ENCODE measurements at places on chromosomes 4 and X.
A peak's percentile ranks its signal among the peaks of the same experiment; 100 is the strongest.

GRCh38 chr4:1751919-1752283 lies 30.6 kb downstream of the TACC3 start:
- no peak for DNase-seq

DNA sequence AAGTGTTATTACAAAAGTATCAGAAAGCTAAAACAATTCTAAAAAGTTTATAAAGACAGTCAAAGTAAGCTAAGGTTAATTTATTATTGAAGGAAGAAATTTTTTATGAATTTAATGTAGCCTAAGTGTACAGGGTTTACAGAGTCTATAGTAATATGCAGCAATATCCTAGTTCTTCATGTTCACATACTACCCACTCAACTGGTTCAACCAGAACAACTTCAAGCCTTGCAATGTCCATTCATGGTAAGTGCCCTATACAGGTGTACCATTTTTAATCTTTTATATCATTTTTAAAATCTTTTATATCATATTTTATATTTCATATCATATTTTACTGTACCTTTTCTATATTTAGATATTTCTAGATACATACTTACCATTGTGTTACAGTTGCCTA lies 34.3 kb downstream of the COL4A5 start:
- DNase-seq, result no peak

- no peak for DNase-seq
Measured at GRCh38 chr4:119932277-119932676, 134.4 kb downstream of the MAD2L1 start.

GRCh38 chrX:47581731-47582647 lies at the start of gene TIMP1:
TIMP1 (plus strand) TSS chrX:47582436; CDS start chrX:47583416, 980 bp downstream.
- DNase-seq, result peak; percentile 78

GRCh38 chrX:47706575-47706974 lies 47.6 kb upstream of the UXT start:
- no peak for DNase-seq

- no peak for DNase-seq
Measured at GRCh38 chr4:146398896-146399445, 122.8 kb downstream of the SLC10A7 start.

GRCh38 chrX:152646961-152647360 lies 9.3 kb downstream of the GABRQ start:
- DNase-seq, result no peak

- DNase-seq, result no peak
Measured at GRCh38 chr4:82217986-82218715, 155.6 kb downstream of the HNRNPD start.

- DNase-seq, result no peak
Measured at GRCh38 chr4:60452266-60452665, 747.9 kb upstream of the ADGRL3 start.

DNA sequence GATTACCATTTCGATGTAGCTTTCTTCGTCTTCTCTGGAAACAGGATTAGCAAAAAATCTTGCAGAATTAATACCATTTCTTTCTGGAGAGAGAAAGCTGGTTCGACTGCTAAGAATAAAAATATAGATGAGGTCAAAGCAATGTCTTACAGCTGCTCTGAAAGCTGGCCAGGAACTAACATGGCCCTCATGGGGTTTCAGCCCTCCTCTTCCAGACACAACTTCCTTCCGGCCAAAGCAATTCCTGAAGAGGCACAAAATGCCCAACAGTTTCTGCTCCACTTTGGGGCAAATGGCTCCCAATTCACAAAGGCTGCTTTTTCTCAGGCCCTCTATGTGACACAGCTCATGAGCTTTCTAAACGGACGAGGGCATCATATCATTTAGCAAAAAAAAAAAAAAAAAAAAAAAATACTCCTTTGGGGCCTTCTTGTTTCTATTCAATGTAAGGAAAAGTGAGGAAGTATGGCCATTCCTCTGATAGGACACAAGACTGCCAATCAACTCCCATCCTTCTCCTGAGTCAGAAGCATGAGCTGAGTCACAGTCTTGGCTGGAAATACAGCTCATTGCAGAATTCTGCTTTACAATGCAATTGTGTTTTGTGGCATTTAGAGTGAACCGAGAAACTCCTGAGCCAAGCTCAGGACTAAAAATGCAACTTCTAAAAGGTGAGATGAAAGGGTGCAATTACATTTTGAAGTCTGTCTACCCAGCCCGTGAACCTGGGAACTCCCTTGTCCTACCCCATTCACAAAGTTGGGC lies 42.7 kb upstream of the CTAG2 start:
- DNase-seq, result no peak

GRCh38 chrX:150410513-150410912 lies 47.4 kb downstream of the MAMLD1 start:
- DNase-seq, result no peak

GRCh38 chrX:22666441-22666840 lies 333.3 kb upstream of the DDX53 start:
- DNase-seq, result no peak

DNA sequence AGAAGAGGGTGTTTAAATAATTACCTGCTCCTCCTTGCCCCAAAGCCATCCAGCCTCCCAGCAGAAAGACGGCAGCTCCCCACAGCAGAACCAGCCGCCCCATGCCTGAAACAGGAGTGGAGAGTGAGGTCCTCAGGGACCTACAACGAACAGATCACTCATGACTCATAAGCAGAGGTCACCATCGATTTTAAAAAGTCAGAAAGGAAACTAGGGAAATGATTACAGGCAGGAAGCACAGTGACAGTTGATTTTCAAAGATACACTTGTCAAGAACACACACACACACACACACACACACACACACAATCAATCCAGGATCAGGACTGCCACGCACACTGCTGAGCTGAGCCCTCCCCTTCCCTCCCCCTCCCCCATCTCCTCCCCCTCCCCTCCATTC lies at the start of gene CRLF2:
CRLF2 (minus strand) TSS at position 118 of the 400 bp plus-strand sequence; CDS start at position 103, 15 bp downstream.
- no peak for DNase-seq

DNA sequence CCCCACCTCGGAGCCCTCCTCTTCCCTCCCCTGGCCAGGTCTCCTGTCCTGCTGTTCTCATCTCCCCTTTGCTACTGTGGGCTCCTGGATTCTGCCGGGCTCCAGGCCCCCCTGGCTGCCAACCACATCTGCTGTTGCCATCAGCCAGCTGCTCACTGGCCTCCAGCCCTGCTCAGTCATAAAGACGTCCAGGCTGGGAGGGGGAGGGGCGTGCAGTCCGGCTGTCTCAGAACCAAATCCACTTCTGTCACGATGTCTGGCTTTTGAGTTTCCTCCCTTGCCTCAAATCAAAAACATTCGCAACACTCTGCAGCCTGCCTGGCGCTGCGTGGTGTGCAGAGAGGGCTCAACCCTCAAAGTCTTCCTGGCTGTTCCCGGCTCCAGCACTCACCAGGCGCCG lies 7.1 kb downstream of the RASL11B start:
- no peak for DNase-seq

- DNase-seq, result no peak
Measured at GRCh38 chr4:77505275-77505957, 100.2 kb upstream of the CXCL13 start.

DNA sequence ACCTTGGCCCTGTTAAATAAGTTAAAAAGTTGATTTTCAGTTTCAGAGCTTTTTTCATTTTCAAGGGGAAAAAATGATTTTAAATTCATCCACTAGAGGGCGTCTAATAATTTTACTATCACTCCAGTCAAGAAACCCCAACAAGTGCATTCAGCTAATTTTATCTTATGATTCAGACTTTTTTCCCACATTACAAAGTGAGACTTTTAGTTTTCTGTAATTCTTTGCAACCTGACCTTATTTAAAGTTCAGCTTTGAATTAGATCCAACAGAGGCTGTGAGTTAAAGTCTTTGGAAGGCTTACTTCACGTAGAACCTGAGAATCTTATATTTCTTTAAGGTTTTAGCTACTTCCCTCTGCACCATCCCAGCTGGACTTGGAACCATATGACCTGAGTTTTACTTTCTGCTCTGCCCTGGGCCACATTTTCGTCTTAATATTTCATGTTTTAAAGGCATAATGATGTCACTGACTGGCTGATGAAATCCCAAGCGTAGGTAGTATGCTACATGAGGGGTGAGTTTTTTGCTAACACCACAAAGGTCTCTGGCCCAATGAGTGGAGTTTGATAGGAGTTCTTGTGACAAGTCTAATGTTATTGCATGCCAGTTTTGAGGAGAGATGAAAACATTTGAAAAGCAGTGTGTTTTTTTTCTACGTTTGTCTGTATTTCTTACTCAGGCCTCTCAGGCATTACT lies 7.2 kb downstream of the GNRHR start:
- DNase-seq, result peak; percentile 49

- DNase-seq, result no peak
Measured at GRCh38 chr4:184768296-184768695, 34.4 kb upstream of the CENPU start.

- DNase-seq, result peak; percentile 74
Measured at GRCh38 chrX:73916931-73917667, 354.1 kb downstream of the CHIC1 start.

GRCh38 chr4:147599206-147599605 lies 18.0 kb upstream of the TMEM184C start:
- no peak for DNase-seq

DNA sequence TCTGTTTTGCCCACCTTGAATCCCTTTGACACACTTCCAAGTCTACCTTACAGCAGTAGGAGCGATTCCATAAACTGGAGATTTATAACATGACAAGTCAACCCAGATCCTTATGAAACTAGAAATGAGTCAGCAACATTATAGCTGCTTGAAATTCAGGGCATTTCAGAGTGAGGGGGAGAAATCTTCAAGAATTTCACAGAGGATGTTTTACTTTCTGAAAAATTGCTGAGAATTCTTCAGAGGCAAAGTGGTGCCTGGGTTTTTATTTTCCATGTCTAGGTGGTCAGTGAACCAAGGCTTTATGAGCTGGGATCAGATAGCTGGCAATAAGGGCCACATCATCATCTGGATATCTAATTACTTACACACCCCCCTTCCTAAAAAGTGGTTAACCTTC lies 119.8 kb downstream of the PPARGC1A start:
- DNase-seq, result no peak

DNA sequence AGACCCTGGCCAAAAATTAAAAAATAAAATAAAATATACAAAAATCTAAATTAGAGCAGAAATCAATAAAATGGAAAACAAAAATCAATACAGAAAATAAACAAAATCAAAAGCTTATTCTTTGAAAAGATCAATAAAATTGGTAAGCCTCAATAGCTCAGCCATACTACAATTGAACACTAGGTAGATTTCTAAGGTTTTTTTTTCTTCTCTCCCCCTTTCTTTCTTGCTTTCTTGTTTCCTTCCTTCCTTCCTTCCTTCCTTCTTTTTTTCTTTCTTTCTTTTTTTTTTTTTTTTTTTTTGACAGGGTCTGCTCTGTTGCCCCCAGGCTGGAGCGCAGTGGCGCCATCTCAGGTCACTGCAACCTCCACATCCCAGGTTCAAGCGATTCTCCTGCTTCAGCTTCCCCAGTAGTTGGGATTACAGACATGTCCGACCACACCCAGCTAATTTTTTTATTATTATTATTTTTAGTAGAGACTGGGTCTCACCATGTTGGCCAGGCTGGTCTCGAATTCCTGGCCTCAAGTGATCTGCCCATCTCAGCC lies 23.4 kb upstream of the PPP3CA start:
- DNase-seq, result no peak

DNA sequence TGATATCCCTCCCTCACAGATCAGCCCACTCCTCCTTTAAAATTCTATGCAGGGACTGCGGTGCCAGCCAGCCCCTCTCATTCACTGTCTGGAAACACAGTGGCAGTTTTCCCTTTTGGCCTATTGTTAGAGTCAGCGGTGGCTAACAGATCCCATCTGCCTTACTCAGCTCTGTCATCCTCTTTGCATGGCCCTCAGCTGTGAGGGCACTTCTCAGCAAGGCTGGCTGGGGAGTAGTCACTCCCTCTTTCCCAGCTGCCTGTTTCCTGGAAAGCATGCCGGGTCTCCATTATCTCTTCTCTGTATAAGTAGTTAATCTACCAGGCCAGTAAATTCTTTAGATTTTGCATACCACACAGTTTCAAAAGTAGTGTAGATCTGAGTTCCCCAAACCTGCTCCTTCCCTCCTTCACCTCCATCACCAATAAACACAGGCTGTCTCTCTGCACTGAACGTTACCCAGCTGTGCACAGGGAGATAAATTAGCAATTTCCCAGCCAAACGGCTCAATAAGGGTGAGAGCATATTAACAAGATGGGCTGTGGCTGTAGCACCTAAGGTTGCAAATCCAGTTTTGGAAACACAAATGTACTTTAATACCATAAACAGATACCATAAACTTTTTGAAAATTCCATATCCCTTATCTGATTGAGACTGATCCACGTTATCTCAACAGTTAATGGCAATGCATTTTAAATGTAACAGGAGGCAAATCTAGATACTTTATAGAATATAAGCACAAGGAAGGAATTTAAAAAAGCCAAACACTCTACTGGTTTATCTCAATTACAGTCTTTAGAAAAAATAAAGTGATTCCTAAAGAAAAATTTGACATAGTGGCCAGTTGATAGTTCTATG lies 229.3 kb downstream of the ANKRD50 start:
- DNase-seq, result no peak

GRCh38 chr4:168740691-168741090 lies 243.8 kb downstream of the PALLD start:
- DNase-seq, result no peak

DNA sequence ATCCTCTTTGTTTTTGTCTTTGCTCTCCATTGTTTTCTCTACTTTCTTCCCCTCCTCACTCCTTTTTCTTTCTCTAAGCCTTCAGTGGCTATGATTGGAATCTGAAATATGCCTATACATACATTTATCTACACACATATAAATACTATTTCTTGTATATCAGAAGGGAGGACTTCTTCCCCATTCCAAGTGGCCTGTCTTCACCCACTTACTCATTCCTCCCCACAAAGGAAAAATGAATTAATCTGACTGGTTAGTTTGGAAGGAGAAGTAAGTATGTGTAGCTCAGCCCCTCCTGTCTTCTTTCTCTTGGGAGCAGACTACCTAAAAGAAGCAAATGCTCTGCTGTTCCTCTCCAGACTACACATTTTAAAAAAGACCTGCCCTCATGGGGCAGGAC lies 17.7 kb downstream of the GUCY2F start:
- no peak for DNase-seq

- no peak for DNase-seq
Measured at GRCh38 chr4:6803246-6803645, 20.7 kb downstream of the KIAA0232 start.

- no peak for DNase-seq
Measured at GRCh38 chr4:114077610-114078009, 98.2 kb upstream of the ARSJ start.

DNA sequence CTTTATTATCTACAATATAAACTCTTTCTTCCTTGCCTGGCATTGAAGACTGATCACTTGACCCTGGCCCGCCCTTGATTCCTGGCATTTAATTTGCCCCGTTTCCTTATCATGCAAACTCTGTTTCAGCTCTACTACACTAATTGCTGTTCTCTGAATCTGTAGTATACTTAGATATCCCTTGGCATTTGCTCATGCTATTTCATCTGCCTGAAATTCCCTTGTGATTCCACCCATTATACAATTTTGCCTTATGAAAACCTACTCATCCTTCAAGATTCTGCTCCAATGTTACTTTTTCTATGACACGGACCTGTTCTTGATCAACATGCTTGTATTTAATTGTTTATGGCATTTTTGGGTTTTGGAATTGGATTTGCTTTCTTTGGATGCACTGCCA lies 459.9 kb upstream of the AMOT start:
- no peak for DNase-seq

- no peak for DNase-seq
Measured at GRCh38 chrX:154981116-154981411, 41.5 kb downstream of the F8 start.

GRCh38 chr4:83112678-83113428 lies 1.7 kb downstream of the PLAC8 start:
- peak; percentile 16 for DNase-seq

- DNase-seq, result no peak
Measured at GRCh38 chr4:180696460-180697092, 1546.6 kb upstream of the TENM3 start.

All from LoVo (cell line).